ENCODE measurements at places on chromosomes 5 and 9.

- DNase-seq: no peak
Measured at GRCh38 chr5:15254607-15255006, 245.4 kb upstream of the FBXL7 start.

GRCh38 chr5:55319491-55319890 is 11.7 kb downstream of the MTREX start:
- no peak for DNase-seq

DNA sequence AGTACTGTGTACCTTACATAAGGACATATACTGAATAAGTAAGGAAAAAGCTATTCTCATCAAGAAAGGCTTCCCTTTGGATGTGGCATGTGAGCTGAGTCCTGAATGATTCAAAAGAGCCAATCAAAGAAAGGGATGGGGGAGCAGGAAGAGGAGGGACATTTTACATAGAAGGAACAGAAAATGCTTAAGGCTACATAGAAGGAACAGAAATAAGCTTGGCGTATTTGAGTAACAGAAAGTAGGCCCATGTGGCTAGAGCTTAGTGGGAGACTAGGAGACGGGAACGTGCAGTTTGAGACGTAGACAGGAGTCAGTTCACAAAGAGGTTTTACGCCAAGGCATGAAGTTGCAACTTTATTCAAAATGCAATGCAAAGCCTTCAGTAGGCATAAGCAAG is 126.3 kb downstream of the CEMIP2 start:
- DNase-seq: no peak

DNA sequence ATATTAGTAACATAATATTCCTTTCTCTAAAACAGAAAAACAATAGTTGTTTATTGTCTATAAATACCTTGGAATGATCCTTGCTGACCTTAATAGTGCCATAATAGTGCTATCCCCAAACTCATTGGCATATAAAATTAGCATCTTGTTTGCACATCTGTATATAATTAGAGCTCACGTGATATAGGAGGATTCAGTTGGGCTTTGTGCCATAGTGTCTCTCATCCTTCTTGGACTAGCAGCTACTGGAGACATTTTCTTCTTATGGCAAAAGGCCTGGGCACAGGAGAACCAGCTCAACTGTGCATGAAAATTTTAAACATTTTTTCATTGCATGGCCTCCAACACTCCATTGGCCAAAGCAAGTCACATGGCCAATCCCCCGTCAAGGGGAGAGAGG is 342.5 kb downstream of the SPATA31D1 start:
- DNase-seq: no peak

DNA sequence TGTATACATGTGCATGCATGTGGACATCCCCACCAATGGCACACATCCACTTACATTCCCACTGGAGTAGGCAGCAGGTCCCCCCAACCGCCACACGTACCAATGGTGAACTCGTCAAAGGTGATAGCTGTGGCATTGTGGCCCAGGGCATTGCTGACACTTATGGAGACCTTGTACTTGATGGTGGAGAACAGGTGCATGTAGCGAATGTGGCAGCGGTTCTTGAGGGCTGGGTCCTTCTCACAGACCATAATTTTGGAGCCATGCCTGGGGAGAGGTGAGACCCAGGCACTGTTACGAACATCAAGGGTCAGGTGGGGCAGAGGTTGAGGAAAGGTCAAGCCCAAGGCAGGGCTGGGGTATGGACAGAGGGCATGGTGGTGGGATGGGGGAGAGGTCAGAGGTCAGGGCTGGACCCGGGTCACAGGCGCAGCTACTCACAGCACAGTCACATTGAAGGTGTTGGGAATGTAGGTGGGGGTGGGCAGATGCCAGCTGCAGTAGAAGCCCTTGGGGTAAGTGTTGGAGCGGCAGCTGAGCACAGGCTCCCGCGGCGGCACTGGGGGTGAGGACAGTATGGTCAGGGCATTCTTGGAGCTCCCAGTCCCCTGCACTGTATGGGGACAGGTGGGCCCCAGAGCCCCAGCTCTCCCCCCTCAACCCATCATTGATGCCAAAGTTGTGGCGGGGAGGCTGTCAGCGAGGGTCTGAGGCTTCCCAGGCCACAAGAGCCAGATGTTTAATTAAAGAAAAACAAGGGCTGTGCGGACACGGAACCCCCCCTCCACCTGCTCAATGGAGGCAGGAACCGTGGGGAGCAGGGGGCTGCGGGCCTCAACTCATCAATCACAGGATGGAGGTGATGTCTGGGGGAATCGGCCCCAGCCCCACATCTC is 31.9 kb downstream of the CNTFR start:
- DNase-seq: no peak

DNA sequence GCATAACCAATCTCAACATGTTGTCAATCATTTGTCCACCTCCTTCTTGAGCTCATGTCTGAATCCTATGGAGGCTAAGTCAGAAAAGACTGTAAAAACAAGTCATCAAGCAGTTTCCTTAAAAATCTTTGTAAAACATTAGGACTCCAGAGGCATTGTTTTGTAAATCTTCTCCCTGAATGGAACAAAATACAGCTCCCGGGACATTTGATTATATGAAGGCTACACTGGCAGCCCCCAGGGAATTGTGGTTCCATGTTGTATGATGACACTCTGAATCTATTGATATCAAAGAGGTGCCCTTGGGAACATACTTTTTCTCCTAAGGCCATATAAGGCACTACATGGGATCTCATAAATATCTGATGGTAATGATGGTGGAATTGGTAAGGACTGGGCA is 83.2 kb upstream of the NUDT12 start:
- DNase-seq: no peak

- no peak for DNase-seq
Measured at GRCh38 chr5:2508514-2508913, 243.0 kb downstream of the IRX2 start.

DNA sequence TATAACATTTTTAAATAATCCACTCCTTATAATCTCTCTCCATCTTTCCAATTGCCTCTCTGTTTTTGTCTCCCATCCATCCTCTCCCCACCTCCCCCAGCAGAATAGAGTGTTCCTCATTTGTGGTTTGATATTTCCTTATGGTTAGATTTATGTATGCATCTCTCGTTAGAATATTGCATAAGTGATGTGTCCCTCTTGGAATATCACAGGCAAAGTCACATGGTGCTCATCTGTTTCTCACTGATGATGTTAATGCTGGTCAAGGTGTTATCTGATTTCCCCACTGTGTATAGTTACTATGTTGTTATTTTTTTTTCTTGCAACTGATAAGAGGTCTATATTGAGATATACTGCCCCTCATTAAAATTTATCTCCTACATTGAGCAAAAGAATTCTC is 3.1 kb upstream of the LRRC70 start:
- DNase-seq: no peak

DNA sequence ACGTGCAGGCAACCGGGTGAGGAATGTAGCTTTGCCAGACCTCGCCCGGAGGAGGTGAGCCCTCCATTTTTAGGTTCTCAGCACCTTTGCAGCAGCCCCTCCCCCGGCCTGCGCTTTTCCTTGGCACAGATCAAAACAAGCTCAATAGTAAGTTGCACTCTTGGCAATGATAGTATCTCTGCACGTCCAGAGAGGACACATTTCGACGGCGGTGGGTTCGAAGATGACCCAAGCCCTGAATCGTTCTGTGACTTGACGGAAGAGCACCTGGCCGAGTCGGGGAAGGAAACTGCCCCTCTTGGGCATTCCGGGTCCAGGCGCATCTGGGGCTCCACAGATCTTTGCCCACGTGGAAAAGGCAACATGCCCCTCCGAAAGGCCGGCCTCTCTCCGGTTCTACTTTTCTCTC is 904 bp downstream of the GDNF start:
- DNase-seq: no peak

DNA sequence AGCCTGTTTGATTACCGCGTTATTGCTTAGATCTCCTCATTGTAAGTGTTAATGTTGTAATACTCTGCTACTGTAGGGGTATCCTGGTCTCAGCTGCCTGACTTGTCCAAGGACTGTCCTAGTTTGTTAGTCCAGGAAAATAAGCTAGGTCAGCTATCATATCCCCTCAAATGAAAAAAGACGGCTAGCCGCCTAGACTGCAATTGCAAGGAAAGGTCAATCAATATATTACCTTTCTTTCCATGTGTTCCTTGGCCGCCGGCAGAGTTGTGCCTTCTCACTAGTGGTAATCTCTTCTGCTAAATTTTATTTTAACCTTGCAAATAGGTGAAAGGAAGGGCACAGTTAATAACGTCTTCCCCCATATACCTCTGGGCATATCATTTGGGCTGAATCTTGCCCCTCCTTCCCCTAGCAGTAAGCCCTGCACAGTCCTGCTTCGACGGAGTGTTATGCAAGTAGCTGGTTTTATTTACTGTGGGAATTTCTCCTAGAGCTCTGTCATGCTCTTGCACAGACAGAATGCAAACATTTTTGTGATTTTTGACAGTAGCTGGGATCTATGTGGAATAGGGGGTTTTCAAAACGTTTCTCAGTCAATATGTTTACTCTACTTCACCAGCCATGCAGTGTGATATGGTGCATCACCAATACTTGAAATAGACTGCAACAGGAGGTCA is 288.5 kb downstream of the MAST4 start:
- no peak for DNase-seq

DNA sequence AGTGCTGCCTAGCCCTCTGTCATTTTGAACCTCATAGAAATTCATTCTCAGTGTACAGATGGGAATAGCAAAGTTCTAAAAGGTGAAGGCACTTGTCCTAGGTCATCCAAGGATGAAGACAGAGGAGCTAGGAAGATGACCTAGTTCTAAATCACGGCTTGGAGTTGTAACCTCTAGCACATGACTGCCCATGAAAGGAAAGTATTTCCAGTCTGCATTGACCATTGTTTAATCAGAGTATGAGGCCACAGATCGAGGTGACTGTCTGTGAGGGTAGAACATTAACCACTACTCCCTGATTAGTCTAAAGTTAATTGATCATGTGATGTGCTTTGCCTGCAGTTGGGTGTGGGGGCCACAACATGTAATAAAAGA is 674 bp upstream of the TNFSF15 start:
- no peak for DNase-seq

- no peak for DNase-seq
Measured at GRCh38 chr9:36721846-36722588, 149.3 kb downstream of the MELK start.

GRCh38 chr9:70535546-70536323 is 121.3 kb upstream of the KLF9 start:
- DNase-seq: no peak

DNA sequence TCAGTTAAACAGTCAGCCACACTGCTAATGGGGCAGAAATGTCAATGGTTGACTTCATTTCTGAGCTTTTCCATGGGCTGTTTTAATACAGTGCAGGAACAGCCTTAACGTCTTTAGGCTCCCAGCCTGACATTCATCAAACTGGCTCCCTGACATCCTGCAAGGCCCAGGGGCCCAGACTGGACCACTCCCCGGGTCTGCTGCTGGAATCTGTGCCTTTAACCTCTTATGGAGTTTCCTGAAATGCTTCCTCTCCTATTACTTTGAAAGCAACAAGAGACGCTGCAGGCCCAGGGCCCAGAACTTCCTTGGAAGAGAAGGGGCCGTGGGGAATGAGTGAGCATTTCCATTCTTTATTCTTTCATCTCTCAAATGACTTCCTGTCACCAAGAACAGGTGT is 216.8 kb upstream of the PANK3 start:
- DNase-seq: no peak

GRCh38 chr5:149730620-149731331 is 666 bp downstream of the PPARGC1B start:
- peak; percentile 7 for DNase-seq

- no peak for DNase-seq
Measured at GRCh38 chr9:96177719-96178028, 124.3 kb downstream of the HSD17B3 start.

DNA sequence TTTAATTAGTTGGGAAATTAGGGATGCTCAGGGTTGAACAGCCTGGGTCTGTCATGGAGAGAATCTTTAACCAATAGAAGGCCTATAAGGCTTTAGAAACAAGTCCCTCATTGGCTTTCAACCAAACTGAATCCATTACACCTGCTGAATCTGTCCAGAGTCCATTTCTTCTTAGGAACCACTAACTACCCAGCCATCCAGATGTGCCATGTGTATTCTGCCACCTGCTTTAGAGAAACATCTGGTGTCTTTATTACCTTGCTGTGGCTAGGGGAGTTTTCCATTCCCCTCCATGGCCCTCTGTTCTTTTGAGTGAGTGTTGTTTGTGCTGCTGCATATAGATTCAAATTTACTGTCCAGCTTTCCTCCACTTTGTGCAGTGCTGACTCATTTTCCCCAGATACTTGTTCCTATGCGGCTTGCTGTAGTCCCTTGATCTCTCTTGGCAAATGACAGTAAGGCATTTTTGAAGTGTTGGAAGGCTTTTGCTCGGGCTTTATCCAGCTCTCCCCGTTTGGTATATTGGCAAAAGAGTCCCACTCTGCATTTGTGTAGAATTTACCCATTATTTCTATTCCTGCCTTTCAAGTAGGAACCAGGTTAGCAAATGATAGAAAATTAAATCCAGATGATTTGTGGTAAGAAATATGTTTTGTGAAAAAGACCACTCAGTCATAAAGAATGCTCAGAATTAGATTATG is 54.6 kb downstream of the NLN start:
- DNase-seq: no peak

DNA sequence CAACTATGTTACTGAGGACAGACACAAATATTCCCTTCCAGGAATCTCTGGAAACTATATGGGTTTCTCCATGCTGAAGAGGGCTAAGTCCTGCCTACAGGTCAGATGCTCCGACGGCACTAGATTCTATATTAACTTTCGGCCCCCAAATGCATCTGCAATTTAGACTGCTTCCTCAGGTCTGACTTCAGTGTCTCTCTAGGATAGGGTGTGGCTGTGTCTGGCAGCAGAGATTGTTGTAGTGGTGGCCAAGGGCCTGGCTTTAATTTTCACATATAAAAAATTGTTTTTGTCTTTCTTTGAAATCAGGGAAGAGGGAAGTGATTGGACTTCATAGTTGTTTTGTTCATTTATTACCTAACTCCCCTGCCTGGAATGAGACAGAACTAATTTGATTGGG is 101.8 kb downstream of the PJA2 start:
- DNase-seq: no peak

- DNase-seq: no peak
Measured at GRCh38 chr9:4741365-4742089, 525 bp upstream of the AK3 start.

GRCh38 chr5:148497757-148498156 is 114.0 kb downstream of the FBXO38 start:
- DNase-seq: no peak

DNA sequence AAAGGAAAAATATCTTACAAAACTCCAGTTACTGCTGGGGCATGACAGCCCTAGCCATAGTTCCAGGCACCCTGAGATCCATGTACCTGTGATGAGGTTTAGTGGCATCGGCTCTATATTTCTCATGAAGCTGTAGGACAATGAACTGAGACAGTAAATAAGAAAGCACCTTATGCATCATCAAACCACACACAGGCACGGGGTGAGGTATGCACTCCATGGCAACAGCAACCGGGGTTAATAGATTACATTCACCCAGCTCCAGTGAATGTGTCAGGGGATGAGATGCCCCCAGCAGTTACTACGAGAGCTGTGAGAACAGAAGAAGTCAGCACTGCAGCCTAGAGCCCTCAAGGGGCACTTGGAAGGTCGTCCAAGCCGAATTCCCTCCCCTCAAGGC is 162.0 kb upstream of the S1PR3 start:
- DNase-seq: no peak

All from stimulated activated CD4-positive, alpha-beta T cell treated with anti-CD3 and anti-CD28 coated beads, TNF-alpha, amount 100 ng/mL, for 24 hours (primary cell).